ENCODE measurements at places on chromosomes 16 and 17.

DNA sequence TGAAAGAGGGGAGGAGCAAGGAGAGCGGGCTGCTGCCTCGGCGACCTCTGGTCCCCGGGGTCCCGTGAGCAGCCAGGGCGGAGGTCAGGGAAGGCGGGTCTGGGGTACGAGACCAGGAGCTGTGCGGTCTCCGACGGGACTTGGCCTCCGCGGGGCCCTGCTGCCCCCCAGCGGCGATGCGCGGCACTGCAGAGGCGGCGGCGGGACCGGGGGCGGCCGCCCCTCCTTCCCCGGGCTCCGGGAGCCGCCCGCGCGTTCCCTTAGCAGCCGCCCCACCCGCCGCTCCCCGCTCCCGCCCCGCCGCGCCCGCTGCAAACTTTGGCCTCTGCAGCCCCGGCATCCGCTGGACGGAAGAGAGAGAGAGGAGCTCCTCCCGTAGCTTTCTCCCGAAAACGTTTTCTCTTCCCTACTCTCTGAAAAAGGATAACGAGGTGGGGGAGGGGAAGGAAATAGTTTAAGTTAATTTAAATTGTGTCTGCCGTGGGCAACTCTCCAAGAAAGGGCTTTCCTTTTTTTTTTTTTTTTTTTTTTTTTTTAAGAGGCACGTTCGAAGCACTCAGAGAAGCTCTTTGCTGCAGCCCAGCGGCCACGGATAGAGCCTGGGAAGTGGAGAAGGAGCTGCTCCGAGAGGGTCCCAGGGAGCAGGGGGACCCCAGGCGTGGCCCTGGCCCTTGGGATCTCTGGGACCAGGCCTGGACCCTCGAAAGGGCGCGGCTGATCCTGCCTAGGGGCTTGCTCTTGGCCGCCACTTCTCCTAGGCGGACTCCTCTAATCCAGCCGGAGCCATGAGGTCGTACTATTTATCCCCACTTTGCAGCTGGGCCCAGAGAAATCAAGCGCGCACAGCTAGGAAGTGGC lies 43.2 kb downstream of the C16orf82 start:
- DNase-seq: peak; percentile 42

DNA sequence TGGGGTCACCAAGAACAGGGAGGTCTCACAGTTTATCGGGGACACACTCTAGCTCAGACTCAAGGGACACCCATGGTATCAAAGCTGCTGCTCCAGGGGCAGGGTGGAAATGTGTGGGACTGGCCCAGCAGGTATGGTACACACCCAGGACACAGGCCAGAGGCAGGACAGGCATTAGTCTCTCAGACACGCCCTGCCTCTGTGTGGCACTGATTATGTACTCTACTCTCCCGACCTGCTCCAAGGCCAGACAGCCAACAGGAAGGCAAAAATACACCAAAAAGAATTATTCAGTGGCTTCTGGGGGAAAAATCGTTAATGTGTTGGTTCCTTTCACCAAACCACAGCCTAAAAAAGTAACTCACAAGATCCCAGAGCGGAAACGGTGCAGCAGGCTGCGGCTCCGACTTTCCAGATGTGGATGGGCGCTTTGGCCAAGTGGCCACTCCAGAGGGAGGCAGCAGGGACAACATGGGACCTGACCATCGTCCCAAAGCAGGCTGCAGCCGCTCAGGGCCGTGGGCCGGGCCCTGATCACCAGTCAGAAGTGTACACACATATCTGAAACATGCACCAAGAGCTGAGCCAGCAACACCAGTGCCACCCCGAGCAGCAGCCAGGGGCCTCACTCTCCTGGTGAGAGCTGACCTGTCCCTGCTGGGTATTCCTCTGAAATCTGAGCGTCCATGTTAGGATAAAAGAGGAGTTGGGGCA lies 1.0 kb upstream of the SIRT7 start:
- DNase-seq: no peak

GRCh38 chr17:38947189-38947588 lies 20.0 kb downstream of the FBXO47 start:
- DNase-seq: no peak

DNA sequence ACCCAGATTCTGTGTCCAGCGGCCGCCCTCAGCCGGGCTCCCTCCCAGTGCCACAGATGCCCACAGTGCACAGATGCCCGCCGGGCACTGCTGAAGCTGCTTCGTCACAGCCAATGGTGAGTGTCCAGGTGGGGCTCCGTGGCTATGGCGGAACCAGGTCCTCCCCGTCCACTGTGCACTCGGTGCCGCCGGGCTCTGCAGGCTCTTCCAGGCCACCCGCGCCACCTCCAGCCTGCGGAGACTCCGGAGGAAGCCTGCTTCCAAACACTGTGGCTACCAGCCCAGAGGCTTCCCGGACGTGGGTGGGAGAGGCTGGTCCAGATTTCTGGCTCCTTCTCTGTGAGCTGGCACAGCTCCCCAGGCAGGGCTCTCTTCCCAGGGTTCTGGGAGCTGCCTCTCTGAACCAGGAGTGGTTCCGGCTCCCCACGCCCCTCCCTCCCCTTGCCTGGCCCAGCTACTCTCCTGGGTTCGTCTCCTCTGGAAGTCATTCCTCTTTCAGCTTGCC lies 2.8 kb upstream of the PYCR1 start:
- no peak for DNase-seq

DNA sequence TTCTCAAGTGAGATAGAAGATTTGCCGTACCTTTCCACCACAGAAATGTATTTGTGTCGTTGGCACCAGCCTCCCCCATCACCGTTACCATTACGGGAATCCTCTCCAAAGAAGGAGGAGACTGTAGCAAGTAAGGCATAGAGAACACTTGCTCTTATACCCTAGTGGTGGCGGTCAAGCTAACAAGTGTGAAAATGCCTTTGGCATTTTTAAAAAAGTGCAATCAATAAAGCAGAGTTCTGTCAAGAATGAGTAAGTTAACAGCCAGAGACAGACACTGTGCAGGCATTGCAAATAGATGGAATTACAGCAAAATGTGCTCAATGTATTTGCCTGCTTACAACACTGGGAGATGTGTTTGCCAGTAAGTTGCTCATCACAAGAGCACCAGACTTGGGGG lies 7.7 kb downstream of the MSL1 start:
- no peak for DNase-seq

- no peak for DNase-seq
Measured at GRCh38 chr17:73189417-73190099, 3.3 kb upstream of the COG1 start.
